ENCODE measurements at places on chromosomes 3 and 15.

DNA sequence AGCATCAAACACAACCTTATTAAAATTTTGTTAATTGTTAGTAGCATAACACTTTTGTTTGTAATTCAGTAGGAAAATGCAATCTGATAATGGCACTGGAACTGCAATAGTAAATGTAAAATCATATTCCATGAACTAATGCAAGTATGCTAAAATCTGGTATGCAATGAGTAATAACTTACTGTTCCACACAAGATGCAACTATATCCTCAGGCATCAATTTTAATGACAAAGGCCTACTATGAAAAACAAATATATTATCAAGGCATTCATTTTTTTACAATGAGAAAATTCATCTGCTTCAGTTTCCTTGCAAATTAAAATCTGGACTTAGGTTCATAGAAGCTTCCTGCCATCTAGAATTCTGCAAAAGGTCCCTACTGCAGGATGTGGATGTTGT is 1.4 kb upstream of the NSMCE3 start:
- no peak for DNase-seq

DNA sequence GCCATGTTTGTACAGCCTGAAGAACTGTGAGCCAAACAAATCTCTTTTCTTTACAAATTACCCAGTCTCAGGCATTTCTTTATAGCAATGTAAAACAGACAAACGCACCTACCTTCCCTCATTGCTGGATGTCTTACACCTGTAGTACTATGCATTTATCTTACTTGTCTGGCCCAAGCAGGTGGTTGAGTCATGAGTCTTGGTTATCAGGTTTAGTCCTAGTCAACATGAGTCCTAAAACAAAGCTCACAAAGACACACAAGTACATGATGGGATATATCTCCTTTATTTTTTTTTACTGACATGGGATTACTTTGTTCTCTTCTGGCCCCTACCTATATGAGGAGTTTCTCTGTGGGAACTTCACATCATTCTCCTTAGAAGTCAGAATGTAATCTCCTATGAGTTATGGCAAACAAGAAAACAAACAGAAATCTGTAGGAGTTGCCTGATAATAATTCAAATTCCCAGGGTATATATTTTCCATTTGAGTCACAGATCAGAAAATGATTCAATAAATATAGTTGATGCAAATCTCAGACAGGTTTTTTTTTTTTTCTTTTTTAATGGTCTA is 33.6 kb upstream of the PLSCR2 start:
- DNase-seq, result no peak

- no peak for DNase-seq
Observed at GRCh38 chr3:15556512-15556911, 35.0 kb upstream of the COLQ start.

DNA sequence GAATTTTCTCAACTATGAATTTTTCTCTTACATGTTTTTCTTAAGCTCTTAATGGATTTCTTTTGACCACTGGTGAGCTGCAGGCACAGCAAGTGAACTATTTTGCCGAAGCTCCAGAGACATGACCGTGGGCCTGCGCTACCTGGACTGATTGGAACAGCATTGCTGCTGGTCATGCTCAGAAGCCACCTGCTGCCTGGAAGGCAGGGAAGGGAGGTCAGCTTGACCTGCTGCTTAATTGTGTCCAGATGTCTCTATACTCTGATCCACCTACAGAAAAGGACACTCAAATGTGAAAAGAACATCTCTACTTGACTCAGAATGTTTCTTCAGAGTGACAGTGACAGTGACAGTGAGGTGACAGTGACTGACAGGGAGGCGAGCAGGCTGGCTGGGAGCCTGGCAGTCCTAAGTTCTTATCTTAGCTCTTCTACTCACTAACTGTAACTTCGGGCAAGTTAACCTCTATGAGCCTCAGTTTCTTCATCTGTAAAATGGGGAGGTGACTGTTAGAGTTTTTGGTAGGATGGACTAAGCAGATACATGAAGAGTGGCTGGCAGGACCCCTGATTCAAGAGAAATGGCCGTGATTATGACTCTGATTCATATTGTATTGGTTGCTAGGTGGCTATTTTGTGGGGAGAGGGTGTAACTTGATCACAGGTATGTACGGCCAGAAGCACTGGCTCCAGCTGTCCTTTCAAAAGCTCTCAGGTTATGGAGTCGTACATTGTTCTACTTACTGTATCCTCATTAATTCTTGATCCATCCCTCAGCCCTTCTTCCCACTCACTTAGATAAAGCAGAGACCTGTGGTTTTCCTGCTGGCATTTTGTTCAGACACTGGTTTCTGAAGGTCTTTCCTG is 54.8 kb upstream of the DLG1 start:
- no peak for DNase-seq

DNA sequence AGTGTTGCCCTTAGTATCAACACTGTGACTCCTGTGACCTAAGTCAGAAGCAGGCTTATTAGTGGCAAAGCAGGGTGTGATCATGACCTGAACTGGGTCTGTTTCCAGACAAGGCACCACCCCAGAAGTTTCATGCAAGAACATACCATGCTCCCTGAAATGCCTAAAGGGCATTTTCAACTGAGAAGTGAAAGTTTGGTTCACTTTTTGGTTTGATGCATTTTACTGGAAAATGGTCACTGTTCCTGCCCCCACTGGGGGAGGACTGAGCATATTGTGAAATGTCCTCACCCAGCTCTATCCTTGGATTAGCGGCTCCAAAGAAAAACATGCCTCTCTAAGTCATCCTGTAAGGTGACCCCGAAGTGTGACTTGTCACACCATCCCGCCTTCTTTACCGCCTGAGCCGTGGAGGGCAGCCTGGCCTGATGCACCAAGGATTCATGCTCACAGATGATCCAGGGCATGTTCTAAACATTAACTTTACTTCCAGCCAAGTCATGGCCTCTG is 3.1 kb upstream of the FAM240A start:
- DNase-seq, result no peak

- DNase-seq, result no peak
Observed at GRCh38 chr15:38524156-38524555, 40.5 kb downstream of the RASGRP1 start.

DNA sequence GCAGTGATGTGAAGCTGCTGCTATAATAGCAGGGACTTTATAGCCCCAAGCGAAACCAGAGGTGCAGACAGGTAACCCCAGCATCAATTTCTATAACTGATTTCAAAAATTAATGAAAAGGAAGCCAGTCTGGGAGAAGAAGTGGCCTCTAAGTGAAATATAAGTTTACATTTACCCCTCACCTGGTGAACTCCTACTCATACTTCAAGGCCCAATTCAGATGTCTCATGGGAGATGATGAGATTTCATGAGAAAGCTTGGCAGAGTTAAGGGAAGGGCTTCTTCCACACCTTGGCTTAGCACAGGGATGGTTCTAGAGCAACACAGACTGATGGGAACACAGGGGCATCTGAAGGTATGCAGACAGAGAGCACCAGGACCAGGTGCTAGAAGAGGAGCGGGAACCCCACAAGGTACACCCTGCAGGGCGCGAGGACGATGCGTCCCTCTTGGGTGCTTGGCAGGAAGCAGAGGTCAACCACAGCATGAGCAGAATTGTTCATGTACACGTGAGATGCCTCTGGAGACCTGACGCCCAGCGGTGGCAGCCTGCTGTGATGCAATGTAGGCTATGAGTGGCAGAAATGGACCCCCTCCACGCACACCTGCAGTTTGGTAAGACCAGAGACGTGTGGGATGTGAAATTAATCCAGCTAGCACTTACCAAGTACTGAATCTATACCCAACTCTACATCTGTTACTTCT is 102.9 kb downstream of the SRGAP3 start:
- no peak for DNase-seq

DNA sequence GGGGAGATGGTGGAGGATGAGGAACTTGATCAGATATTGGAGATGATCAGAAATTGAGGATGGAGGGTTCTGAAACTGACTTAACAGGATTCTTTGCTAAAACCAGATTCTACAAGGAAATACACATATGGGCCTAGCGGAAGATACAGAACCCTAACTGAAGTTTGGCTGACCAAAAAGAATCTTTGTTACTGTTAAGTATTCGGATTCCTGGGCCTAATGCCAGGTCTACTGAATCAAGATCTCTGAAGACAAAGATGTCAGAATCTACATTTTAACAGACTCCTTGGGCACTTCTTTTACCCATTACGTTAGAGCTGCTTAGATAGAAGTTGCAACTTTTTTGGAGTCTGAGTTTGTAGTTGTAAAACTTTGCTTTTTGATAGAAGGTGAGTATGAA is 137.7 kb downstream of the FNDC3B start:
- DNase-seq, result no peak

DNA sequence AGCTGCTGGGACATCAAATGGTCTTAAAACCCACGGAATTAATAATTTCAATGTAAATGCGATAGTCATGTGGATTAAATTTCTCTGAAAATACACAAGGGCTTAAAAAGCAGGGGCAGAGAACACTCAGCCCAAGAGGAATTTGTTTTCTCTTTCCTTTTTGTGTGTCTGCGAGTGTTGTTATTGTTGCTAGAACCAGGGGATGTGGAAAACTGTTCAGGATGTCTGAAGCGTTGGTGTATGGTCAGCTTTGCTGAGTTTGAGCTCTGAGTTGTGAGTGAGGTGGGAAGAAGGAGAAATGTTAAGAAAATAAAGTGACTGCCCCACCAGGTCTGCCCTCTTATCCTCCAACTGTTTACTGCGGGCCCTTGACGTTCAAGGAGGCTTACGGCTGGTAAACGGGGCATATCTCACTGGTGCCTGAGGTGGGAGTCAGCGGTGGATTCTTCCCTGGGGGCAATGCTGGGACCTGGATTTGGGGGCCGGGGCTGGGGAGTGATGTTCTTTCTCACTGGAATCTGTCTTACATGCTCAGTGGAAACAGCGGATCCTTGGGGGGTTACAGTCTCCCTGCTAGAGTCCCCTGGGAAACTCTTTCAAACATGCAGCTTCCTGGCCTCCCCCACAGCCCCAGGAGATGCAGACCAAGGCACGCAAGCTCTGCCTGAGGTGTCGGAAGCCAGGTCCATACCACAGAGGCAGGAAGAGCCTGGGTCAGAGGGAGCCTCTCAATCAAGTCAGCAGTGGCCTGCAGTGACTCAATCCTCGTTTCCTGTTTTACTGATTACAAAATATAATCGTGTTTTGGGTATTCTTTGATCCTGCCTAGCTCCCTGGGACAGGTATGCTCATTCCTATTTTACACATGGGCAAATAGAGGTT is 41.8 kb downstream of the ITGA11 start:
- peak; percentile 57 for DNase-seq

- DNase-seq, result peak; percentile 82
Observed at GRCh38 chr3:101466465-101467309, 46.3 kb downstream of the SENP7 start.

DNA sequence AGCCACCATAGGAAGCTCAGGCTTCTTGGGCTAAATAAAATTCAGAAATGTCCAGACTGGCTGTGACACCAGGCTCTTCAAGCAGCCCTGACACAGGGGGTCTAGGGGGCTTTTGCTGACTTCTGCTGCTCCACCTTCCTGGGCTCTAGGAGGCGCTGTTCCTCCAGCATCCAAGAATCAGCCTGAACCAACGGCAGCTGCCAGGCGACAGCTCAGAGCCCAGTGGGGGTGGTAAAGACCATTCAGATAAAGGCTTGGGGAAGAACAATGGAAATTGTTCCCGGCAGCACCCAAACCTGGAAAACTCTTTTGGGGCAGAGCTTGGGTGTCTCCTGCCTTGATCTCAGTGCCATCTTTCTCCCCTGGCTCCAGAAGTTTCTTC is 21.6 kb upstream of the PSTPIP1 start:
- DNase-seq, result no peak

DNA sequence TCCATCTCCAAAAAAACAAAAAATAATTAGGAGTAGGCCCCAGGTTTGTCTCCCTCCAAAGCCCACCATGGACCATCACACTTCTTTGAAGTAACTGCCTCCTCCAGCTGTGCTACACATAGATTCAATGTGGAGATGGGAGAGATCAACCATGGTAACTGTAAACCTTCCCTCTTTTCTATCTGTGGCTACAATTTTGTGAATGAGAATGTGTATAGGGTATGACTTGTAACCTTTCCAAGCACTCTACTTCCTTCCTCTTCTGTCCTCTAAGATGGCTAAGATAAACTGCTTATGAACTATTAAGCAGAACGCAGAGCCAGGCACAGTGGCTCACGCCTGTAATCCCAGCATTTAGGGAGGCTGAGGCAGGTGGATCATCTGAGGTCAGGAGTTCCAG is 55.5 kb upstream of the ATP11B start:
- DNase-seq, result no peak

- DNase-seq, result no peak
Observed at GRCh38 chr3:197504641-197505121, 51.1 kb downstream of the BDH1 start.

- DNase-seq, result no peak
Observed at GRCh38 chr3:141227752-141228151, 3.9 kb upstream of the PXYLP1 start.

- DNase-seq, result no peak
Observed at GRCh38 chr3:9301798-9302197, 52.4 kb upstream of the SRGAP3 start.

GRCh38 chr3:139441656-139442055 is 34.7 kb downstream of the RBP2 start:
- DNase-seq, result no peak

DNA sequence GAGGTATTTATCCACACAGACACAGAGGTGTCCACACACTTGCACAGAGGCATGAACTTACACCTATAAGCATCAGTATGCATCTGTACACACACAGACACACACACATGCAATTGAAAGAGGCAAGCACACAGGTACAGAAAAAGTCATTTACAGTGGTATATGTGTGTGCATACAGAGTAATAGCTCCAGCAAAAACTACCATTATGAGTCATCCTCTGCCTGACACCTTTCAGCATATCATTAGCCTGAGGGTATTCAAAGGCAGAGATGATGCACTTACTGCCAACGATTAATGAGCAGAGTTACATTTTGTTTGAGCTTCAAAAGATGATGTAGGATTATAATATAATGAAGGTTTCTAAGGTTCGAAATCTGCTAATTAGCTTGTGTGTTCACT is 100.3 kb upstream of the TPRG1 start:
- no peak for DNase-seq

- DNase-seq, result no peak
Observed at GRCh38 chr3:130389743-130390478, 44.4 kb downstream of the COL6A5 start.

DNA sequence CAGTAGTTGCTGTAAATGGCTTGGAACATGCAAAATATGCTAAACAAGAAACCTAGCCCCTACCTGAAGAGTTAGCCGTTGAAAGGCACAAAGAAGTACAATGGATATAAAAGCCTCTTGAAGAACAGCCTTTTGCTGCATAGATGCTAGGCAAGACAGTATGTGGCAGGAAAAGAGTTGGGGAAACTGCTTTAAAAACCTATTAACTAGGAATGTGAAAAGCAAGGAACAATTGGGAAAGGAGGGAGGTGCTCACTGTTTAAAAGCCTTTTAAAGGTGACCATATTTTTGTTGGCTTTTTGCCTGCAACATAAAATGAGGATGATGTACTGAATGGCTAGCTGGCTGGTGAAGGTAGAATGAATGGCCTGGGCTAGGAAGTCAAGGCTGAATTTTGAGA is 24.5 kb upstream of the SOX2 start:
- no peak for DNase-seq

DNA sequence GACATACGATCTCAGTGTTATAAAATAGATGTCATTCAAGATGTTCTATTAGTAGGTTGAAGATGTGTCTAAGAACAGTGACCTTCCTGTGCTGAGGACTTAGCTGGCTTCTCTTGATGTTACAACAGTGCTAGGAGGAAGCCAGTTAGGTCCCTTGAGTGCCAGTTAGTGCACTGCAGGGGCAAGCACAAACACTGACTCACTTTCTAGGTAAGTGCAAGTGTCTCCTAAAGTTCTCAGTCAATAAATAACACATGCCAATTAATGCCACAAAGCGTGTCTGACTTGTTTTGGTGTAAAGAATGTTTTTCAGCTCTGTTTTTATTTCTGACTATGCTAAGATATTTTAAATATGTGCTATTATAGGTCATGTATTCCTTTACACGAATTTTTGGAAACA is 211.8 kb downstream of the NAALADL2 start:
- DNase-seq, result no peak

Measured in mesenteric fat pad (tissue), 1 donor.